ENCODE measurements at places on chromosomes 11 and 22.

GRCh38 chr11:27008811-27009535, 15.1 kb downstream of the FIBIN start:
- no peak for DNase-seq

DNA sequence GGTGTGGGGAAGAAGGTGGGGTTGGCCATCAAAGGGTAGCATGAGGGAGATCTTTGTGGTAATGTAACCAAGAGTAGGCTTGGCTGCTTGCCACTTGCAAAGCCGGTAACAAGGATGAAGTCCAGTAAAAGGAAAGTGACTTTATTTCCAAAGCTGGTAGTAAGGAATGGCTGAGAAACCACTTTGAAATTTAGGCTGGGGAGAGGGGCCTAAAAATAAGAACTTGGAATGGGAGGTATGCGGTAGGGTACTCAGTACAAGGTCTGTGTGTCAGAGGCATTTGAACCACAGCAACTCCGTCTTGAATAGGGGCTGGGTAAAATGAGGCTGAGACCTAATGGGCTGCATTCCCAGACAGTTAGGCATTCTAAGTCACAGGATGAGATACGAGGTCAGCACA, 216.0 kb upstream of the ISX start:
- DNase-seq = no peak

GRCh38 chr11:74418509-74418895, 20.3 kb upstream of the PGM2L1 start:
- DNase-seq = peak; percentile 75

DNA sequence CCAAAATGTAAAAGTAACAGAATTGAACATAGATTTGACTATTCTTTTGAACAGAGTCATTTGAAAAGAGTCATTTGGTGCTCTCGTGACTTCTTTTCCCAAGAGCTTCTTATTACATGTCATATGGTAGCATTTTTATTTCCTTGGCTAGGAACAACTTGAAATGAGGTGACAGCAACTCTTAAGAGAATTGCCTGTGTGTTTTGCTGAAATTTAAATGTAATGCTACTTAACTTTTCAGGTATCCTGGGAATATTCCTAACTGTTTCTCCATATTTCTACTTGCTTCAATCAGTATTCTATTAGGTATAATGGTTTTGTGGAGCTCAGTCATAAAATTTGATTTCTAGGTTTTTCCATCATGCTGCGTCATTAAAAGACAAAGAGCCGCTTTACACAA, 700.7 kb downstream of the LUZP2 start:
- DNase-seq = no peak

DNA sequence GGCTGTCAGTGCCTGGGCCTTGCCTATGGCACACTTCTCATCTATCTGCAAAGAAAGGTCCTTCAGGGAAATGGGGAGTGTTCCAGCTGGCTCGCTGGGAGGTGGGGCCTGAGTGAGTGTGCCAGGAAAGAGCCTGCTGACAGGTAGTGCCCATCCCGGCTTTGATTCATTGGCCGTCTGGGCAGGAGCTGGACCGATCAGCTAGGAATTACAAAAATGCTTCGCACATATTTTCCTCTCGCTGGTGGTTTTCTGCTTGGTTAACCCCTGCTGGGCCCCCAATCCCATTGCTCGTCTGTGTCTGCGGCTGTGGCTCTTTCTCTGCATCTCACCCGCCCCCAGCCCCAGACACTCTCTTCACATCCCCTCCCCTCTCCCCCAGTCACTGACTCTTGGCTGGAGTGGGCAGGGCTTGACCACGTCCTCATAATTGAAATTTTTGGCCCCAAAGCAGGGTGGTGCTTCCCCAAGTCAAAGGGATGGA, 10.8 kb downstream of the LIF start:
- peak; percentile 84 for DNase-seq

GRCh38 chr11:115214644-115215234, 289.5 kb downstream of the CADM1 start:
- no peak for DNase-seq

DNA sequence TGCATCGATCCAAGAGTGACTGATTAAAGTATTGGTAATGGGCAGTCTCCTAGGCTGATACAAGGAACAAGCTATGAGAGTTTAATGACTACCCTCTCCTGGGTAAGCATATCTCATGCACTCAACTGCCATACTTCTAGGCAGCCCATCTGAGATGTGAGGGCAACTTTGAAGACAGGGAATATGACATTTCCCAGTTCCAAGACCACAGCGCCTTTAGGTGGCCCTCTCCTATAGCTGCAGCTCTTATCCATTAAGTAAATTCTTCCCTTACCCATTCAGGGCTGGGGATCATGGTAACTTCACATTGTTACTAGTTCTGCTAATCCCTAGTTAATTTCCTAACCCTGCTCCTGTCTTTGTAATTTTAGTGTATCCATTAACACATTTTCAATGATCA, 157.3 kb upstream of the CTSC start:
- DNase-seq = peak; percentile 10

- peak; percentile 75 for DNase-seq
Measured at GRCh38 chr11:61378713-61379313, 13.6 kb upstream of the TMEM216 start.

- peak; percentile 56 for DNase-seq
Measured at GRCh38 chr11:101860696-101861427, 53.9 kb upstream of the CEP126 start.

DNA sequence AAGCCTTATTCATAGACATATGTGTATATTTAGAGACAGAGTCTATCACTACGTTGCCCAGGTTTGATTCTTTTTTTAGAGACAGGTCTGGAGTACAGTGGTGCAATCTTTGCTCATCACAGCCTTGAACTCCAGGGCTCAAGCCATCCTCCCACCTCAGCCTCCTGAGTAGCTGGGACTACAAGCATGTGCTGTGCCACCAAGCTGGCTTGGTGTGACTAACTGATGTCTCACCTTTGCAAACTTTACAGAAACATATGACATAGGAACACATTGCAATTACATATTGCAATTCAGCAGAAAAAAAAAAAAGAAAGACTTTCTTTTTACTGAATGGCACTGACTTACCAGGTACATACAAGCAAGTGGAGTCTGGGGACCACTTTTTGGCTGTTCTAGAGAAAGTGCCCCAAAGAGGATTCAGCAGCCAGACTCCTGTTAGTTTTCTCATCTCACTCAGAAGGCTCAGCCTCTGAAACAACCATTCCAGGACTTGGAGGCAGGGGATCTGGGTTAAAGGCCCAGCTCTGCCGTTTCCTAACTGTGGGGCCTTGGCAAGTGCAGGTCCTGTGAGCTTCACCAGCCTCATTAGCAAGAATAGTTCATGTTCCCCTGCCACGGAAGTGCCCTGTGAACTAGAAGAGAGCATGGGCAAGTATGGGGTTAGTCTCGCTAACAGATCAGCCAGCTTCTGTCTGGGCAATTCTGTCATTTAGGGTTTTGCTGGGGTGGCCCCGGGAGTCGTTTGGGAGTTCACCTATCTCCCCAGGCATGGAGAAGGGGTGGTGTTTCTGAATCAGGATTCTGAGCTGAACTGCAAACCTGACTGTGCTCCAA, 11.3 kb upstream of the NFAM1 start:
- DNase-seq = no peak

DNA sequence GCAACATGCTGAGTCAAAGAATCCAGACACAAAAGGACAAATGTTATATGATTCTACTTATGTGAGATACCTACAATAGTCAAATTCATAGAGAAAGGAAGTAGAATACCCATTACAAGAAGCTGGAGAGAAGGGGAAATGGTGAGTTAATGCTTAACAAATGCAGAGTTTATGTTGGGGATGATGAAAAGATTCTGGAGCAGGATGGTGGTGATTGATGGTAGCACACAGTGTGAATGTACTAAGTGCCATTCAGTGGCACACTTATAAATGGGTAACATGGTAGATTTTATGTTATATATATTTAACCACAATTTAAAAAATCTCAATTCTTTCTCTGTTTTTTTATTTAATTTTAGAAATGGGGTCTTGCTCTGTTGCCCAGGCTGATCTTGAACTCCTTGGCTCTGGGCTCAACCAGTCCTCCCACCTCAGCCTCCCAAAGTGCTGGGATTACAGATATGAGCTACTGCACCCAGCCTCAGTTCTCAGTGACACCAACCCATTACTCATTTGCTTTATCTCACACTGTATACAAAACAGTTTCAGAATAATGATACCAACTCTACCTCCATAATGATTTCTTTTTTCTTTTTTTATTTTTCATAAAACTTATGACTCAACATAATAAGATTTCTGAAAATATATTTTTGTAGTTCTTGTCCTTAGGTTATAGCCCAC, 9.6 kb upstream of the RELA start:
- no peak for DNase-seq

DNA sequence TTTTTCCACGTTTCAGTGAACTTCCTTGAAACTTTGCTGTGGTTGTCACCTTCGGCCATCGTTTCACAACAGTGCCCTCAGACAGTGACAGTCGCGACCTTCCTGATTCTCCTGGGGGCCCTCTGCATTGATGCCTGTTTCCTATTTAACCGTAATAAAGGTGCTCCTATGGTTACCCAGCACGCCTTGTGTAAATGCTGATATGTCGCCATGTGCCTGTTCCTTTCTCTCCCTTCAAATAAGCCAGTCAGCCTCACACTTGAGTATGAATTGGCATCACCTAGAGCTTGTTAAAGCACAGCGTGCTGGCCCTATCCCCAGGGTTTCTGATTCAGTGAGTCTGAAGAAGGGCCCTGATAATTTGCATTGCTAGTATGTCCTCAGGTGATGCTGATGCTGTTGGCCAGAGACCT, 104.8 kb downstream of the MICAL2 start:
- no peak for DNase-seq

GRCh38 chr11:95483339-95483738, 252.3 kb upstream of the SESN3 start:
- DNase-seq = no peak

GRCh38 chr11:71154261-71154805, 98.0 kb downstream of the SHANK2 start:
- no peak for DNase-seq

DNA sequence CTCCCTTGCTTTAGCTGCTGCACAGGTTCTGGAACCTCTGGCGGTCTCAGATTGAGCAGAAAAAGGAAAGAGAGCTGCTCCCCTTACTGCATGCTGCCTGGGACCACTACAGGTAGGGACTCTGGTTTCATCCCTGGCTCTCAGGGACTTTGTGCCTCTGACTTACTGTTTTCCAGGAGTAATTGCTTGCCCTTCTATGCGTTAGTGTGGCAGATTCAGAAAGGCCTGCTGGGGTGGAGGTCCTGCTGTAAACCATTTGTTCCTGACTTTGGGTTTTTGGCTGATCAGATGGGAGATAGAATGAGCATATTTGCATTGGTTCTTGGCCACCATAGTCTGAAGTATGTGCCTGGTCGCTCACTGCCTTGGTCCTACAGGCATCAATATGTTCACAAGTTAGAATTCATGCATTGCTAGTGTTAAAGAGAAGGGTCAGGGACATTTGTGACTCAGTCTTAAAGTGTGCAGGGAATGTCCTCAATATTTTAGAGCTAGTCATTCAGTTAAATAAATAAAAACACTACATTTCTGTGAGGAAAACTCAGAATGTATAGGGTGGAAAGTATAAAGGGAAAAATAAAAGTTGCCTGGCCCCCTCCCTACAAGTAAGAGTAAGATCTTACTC, 78.0 kb downstream of the PISD start:
- no peak for DNase-seq
